Endodermal cell (in vitro differentiated cells): ENCODE measurements at places on chromosomes 2 and 18.
A peak's percentile ranks its signal among the peaks of the same experiment; 100 is the strongest.

GRCh38 chr2:86056590-86057331 is 48.9 kb downstream of the POLR1A start:
- peaks cover 76% of the 10 kb centered on the region for H3K36me3 ChIP-seq

DNA sequence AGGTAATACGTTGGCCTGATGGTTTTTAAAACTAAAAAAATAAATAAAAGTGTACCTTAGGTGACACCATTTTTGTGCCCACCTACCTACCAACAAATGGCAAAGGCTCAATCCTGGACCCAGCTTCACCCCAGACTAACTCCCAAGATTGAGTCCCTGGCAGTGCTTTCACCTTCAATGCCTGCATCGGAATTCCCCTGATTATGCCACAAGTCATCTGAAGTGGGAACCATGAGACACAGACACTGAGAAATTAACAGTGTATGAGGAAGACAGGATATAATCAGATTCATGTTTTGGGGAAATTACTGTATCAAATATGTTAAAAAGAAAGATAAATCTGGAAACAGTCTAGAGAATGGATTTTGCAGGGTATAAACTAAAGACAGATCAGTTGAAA is 41.6 kb downstream of the ZBTB14 start:
- no peak overlapping the region for H3K27ac ChIP-seq
- no peak overlapping the region for H3K4me3 ChIP-seq
- no peaks in the 10 kb centered on the region for H3K36me3 ChIP-seq
- no peak for DNase-seq
- no peaks in the 10 kb centered on the region for H3K27me3 ChIP-seq

GRCh38 chr2:82344670-82345069 is 2040.1 kb upstream of the LRRTM1 start:
- H3K4me3 ChIP-seq = no peak overlapping the region
- H3K27me3 ChIP-seq = no peaks in the 10 kb centered on the region
- H3K36me3 ChIP-seq = no peaks in the 10 kb centered on the region
- peak; percentile 53 for DNase-seq
- H3K27ac ChIP-seq = no peak overlapping the region
- no peaks in the 10 kb centered on the region for H3K4me1 ChIP-seq

- H3K27me3 ChIP-seq = peaks cover 3% of the 10 kb centered on the region
- no peaks in the 10 kb centered on the region for H3K36me3 ChIP-seq
Measured at GRCh38 chr2:144650907-144651306, 131.0 kb upstream of the ZEB2 start.

- H3K4me1 ChIP-seq = no peaks in the 10 kb centered on the region
- peak overlapping the region; percentile 12 for H3K27ac ChIP-seq
- H3K36me3 ChIP-seq = no peaks in the 10 kb centered on the region
- DNase-seq = no peak
- no peak overlapping the region for H3K4me3 ChIP-seq
- H3K27me3 ChIP-seq = peaks cover 9% of the 10 kb centered on the region
Measured at GRCh38 chr2:223633656-223634055, 31.5 kb upstream of the SCG2 start.
